ENCODE measurements at places on chromosomes 13 and 19.

DNA sequence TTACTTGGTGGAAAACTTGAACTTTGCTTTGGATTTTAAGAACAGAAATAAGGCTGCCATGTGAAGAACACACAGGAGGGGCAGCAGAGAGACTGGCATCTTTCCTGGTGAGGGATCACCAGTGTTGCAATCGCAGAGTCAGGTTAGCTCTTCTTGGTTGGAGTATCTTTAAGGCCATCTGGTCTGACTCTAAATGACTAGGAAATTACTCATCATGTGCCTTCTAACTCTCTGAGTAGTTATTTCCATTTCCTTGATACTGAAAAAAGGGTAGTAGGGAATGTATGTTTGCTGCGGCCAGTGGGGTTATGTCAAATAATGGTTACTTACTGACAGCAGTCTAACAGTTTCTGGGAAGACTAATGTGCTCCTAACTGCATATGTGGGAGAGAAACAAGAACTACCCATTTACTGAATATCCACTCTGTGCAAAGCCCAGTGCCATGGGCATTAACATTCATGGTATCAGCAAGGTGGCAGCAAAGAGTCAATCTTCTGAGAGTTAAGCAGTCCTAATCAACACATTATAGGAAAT is 122.1 kb downstream of the COG6 start:
- DNase-seq, result peak; percentile 24

GRCh38 chr13:49329831-49330545 is 82.3 kb downstream of the CDADC1 start:
- DNase-seq, result no peak

DNA sequence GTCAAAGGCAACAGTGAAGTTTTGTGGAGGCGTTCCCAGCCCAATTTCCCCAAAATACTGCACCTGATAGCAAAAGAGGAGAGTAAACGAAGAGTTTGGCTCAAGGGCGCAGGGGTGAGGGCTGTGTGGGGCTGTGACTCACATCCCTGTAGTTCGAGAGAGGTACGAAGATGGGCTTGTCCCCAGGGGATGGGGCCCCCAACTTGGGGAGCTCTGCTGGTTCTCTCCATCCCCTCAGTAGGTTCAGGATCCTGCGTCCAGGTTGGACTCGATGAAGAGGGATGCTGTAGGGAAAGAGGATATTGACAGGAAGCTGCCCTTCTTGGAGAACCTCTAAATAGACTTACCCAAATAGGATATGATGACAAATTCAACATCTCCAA is 3.4 kb downstream of the NAPSA start:
- no peak for DNase-seq

DNA sequence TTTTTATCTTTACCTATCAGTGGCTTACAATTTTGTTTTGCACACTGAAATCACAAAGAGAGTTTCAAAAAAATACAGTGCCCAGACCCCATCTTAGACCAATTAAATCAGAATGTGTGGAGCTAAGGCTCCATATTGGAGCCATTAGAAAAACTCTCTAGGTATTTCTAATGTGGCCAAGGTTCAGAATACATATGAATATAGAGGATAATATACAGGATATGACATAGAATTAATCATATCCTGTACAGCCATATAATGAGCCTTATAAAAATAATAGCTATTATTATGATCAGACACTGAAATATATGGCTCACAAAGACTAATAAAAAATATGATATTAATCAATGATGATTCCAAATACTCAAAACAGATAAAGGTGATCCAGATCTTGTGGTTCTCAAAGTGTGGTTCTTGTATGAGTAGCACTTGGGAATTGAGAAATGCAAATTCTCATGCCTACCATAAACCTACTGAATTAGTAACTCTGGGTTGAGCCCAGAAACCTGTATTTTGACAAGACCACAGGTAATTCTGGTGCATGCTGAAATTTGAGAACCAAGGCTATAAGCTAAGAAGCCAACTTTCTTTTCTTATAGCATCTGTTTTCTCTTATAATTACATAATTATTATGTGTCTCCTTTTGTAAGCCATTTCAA is 408.0 kb downstream of the DIAPH3 start:
- DNase-seq, result no peak

DNA sequence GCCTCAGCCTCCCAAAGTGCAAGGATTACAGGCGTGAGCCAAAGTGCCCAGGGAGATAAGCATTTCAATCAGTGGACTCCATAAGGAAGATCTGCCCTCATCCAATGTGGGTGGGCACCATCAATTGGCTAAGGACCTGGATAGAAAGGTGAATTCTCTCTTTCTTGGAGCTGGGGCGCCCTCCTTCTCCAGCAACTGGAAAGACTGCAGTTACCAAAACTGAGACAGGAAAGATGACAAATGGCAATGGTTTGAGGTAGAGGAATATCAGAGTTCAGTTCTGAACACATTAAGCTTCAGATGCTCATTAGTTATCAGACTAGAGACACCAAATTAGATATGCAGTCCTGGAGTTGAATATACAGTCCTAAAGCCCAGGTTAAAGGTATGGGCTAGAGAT is 10.5 kb upstream of the ELF1 start:
- peak; percentile 0 for DNase-seq

DNA sequence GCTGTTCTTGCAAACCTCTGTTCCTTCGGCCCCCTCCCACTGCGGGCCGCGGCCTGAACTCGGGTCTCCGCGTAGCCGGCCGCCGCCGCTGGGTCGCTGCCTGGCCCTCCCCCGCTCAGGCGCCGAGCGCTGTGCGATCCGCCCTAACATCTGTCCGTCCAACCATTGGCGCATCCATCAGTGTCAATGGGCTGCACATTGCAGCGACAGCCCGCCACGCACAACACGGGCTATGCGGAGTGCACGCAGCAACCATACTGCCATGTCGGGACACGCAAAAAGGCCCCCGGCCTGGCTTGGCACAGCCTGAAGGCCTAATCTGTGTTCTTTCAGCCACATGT is 2.6 kb upstream of the TSHZ3 start:
- no peak for DNase-seq

DNA sequence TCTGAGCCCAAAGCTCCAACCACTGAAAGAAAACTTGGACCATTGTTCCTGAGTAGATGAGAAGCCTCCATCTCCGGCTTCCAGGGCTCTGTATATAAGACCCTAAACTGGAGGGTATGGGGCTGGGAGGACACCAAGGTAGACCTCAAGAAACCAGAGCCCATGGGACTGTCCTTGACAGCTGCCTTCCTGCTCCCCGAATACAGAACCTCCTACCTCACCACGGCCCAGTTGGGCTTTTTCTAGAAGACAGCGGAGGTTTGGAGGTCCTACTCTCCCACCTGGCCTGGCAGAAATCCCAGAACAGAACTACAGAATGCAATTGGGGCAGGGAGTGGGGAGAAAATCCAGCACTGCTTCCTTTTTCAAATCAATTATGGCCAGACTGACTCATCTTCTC is 177.3 kb upstream of the ZNF507 start:
- no peak for DNase-seq

DNA sequence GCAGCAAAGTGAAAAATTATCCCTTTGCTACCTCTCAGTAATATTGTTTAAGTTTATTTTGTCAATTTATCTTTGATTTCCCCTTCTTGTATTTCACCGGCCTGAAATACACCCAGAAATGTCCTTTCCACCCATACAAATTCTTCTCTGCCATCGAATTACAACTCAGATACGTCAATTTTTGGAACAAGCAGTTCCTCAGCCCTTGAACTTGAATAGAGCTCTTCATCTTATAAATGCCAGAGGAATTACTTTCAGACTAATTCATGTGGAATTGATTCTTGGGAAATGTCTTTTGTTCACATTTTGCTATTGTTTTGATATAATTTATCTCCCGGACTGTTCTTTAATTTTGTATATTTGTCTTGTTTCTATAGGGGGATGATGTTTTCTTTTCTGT is 1359.3 kb upstream of the MIR17HG start:
- DNase-seq, result no peak

DNA sequence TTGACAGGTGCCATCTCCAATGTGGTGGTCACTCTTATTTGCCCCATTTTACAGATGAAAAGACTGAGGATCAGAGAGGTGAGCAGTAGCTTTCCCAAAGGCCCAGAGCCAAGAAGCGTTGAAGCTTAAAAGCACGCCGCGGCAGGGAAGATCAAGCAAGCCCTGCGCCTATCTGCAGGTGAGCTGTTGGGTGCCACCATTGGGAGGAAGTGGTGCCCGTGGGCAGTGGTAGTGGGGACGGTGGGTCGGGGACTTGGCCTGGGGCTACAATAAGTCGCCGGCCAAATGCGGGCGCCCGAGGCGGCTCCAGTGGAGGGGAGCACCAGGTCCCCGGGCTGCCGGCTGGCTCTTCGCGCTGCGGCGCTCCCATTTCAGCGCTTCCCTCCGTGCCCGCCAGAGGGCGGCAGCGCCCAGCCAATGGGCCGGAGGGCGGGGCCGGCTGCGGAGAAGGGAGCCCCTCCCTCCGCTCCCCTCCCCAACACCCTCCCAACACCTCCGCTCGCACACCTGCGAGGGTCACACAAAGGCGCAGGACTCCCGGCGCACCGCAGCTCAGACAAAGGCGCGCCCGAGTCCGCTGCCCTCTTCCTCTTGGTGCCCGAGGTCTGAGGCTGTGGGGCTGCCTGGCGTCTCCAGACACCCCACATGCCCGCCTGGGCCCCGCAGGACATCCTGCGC is 744 bp upstream of the POU2F2 start:
- DNase-seq, result peak; percentile 78

GRCh38 chr19:32404933-32405430 is 588 bp upstream of the DPY19L3 start:
- DNase-seq, result no peak

- no peak for DNase-seq
Measured at GRCh38 chr19:4302243-4302640, at the start of gene TMIGD2. Gene TMIGD2 (minus strand): TSS chr19:4302389. CDS start chr19:4302385, 4 bp downstream.

- DNase-seq, result no peak
Measured at GRCh38 chr13:113641426-113641825, 16.6 kb downstream of the ATP4B start.

DNA sequence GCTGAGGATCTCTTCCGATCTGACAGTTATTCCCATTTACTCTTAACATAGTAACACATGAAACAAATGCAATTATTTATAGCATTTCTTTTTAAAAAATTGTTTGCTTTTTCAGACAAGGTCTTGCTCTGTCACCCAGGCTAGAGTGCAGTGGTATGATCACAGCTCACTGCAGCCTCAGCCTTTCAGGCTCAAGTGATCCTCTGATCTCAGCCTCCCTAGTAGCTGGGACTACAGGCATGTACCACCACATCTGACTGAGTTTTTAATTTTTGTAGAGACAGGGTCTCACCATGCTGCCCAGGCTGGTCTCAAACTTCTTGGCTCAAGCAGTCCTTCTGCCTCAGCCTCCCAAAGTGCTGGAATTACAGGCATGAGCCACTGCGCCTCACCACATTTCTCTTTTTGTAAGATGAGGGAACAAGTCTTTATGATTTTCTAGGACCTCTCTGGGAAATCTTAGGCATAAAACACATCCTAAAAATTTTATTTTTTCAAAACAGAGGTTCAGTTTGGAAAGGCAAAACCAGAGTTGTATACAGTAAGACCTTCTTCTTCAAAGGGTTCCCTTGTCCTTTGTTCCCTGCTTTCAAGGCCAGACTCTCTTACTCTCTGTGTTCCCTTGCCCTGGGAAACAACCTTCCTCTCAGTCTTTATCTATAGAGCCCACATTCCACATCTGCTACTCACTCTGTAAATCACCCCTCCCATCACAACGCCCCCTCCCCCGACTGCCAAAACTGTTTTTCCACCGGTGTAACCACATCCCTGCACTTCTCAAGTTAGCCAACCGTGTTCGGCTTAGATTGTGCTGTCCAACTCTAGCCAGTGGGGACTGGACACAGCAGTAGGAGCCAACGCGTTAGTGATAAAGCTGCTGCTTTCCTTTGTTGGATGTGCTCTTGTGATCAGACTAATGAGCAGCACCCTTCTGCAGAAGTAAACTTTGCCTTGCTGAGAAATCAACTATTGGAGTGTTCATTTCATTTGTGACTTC is 56.2 kb downstream of the DHRS12 start:
- DNase-seq, result no peak

- peak; percentile 34 for DNase-seq
Measured at GRCh38 chr19:32464279-32464678, 58.7 kb downstream of the DPY19L3 start.

DNA sequence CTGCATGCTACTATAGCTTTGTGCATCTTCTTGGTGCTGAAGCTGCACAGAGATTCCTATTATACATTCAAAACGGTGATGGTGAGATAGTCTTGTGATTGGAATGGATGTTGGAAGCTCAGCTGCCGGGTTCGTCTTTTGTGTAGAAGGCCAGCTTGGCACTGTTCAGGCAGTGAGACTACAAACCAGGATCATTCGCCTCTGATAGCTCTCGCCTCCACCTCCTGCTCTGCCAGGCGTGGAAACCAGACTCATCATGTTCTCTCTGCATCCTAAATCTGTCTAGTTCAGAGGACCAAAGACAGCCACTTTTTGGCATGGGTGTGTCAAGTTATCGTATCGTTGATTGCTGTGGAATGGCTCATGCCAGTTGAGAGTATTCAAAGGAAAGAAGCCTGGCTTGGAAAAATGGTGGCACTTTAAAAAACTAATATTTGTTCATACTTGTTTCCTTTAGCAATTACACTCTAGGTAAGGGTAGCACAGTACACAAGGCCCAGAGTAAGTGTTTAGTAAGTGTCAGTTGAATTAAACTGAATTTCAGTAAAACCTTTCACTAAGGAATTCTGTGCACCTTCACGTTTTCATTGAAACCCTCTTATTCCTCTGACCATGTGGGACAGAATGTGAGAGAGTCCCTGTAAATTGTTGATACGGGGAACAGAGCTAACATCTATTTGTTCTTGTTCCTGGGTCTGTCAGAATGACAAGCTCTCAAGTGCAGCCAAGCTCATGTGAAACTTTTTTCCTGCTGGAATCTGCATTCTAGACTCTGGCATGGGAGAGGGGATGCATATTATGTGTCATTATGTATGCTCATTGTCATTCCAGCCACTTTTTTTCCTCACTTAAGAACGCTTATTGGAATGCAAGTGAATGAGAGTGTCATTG is 69.8 kb downstream of the DPY19L3 start:
- peak; percentile 42 for DNase-seq

DNA sequence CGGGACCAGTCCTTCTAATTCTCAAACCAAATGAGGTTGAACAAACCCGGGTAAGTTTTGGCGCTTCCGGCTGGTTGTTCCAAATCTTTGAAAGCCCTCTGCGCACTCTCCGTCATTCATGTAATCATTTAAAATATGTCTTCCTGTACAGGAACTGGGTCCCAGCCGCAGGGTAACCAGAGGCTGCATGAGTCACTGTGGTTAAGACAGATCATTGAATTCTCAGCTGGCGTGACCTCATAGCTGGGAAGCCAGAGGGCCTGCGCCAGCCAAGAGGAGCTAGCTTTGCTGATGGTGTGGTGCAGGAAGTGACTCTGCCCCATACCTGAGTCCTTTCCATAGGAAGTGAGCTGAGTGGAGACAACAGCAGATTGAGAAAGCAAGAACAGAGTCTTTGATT is 135.2 kb downstream of the TSHZ3 start:
- DNase-seq, result no peak

DNA sequence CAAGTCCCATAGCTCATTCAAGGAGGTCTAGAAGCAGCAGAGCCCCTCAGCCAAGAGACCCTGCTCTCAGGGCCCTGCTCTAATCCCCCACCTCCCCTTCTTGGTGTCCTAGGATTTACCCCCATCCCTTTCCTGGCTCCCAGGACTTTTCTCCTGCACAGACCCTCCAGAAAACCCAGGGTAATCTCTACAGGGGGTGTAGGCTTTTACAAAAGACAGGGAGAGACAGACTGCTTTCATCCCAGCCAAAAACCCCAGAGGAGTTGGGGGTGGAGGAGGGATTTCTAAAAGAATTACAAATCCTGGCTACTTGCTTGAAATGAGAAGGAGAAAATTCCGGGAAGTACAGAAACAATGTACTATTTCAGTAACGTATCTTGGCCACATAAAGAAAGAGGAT is 133.3 kb downstream of the TNFSF13B start:
- DNase-seq, result no peak
